ENCODE measurements at places on chromosomes 16 and 17. TPM values are rescaled to one million over a fixed set of nuclear protein-coding genes. Genes with fewer than 3 reads are reported as not detected.

UTP4 gene
- total RNA-seq: 38.8 TPM

CSH1 gene
- not detected for total RNA-seq

SEC14L1 gene
- 125 TPM for total RNA-seq

STX1B gene
- total RNA-seq: 0.30 TPM

UQCRC2 gene
- 152 TPM for total RNA-seq

FAM20A gene
- total RNA-seq: 102 TPM

CDYL2 gene
- total RNA-seq: 16.7 TPM

IL34 gene
- total RNA-seq: 15.7 TPM

IRX5 gene
- total RNA-seq: 45.6 TPM

- DNase-seq: no peak
These were observed 4.1 kb upstream of the SNTB2 start for GRCh38 chr16:69182730-69183416.

DNA sequence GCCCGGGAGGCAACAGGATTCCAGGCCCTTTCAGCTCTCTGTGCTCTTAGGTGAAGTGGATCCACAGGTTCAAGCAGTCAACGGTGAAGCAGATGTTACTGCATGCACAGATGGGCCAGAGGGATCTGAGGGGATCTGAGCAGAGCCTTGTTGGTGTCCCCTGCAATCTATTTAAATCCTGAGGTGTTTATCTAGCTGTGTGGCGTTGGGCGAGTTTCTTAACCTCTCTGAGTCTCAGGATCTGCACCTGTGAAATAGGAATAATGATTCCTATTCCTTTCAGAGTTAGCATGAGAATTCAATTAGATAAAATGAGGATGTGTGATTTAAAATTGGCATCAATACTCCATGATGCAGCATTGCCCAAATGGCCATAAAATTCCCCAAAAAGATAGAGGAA, 237.3 kb upstream of the CDH5 start:
- no peak for DNase-seq

DNA sequence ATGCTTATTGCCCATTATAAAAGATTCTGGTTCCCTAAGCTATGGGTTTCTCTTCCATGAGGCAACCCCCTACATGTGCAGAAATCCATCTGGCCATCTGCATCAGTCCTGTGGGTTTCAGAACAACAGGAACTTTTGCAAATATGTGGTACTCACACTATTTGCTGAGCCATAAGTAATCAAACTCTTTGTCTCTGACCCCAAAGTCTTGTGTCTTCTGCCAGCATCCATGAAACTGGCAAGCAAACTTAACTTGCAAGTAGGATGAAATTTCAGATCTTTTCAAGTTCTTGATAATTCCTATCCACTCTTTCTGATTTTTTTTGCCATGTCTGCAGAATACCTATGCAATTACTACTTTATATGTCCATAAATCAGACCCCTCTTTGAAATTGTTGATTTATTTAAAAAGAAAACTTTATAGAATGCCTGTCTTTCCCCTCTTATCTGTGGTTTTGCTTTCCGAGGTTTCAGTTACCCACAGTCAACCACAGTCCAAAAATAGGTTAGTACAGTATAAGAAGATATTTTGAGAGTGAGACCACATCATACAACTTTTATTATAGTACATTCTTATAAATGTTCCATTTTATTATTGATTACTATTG, 158.4 kb upstream of the IRX3 start:
- DNase-seq: no peak

DNA sequence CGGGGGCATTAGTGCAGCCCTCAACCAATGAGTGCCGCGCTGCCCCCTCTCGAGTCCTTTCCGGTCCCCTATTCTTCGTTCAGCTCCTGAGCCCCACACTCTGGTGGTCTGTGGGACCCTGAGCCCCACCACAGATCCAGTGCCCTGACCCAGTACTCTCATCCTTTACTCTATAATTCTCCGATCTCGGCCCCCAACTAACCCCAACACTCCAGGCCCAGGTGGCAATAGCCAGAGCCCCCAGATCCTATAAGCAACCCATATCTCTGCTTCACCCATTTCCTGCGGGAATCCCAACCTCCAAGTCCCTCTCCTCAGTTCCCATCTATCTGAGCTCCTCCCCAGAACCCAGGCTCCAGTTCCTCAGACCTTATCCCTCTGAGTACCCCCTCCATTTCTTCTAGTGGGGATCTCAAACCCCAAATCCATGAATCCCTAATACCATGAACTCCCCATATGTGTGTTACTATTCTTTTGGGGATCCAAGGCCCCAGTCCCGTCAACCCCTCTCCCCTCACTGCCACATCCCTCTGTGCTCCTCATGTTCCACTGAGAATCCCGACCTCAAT, 1.0 kb upstream of the TBC1D10B start:
- no peak for DNase-seq

DNA sequence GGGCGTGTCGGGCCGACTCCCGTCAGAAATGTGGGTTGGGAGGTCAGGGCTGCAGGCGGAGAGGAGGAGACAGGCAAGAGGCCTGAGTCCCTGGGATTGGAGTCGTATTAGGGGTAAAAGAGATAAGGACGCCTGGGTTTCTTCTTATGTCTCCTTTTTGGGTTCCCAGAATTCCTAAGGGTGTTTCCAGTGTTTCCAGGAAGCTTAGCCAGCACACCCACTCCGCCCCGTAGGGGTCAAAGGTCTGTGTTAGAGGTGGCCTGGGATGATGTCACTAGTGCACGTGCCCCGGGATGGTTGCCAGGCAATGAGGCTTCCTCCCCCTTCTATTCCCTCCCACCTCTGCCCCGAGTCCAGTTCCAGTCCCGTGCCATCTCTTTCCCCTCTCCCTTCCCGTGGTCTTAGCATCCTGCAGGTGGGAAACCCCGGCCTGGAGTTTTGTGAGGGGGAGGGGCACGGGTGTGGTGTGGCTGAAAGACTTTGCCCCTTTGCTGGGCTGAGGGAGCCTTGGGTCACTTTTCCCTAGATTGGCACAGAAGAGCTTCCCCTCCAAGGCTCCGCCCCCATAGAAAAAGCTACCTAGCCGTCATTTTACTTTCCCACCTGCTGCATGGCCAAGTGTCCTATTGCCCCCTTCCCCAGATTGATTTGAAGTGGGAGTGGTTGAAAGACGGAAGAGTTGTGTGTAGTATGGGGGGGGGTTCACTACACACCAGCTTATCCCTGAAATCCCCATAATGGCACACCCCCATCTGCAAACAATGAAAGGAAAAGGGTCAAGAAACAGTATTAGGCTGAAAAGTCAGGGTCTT, 2.8 kb downstream of the KDM6B start:
- no peak for DNase-seq

GRCh38 chr17:17191961-17192381, 14.2 kb downstream of the PLD6 start:
- DNase-seq: no peak

DNA sequence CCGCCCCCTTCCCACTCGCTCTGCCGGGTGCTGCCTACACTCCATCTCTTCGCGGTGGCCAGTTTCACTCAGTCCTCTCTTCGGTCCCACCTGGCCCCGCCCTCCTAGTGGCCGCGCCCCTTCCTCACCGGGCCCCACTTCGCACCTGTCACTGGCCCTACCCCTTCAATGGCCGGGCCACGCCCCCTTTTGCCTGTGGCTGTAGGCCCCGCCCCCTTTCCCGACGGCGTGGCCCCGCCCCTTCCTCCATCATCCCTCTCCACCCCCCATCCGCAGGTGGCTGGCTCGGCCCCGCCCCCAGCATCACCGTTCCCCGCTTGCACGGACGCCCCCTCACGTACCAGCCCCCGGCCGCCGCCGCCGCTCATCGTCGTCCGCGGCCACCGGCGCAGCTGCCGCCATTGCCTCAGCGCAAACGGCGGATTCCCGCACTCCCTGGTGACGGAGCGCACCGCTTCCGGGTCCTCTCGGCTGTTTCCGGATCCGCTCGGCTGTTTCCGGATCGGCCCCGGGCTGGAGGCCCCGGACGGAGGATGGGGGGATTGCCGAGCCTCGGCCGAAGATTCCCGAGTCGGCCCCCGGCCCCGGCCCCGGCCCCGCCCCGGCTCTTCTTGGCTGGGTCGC, at the start of gene RABEP2:
RABEP2 (minus strand) TSS at position 477 of the 624 bp plus-strand sequence; CDS start at position 402, 75 bp downstream.
- DNase-seq: peak; percentile 98

GRCh38 chr17:80878876-80879722, 112.5 kb upstream of the CHMP6 start:
- no peak for DNase-seq

DNA sequence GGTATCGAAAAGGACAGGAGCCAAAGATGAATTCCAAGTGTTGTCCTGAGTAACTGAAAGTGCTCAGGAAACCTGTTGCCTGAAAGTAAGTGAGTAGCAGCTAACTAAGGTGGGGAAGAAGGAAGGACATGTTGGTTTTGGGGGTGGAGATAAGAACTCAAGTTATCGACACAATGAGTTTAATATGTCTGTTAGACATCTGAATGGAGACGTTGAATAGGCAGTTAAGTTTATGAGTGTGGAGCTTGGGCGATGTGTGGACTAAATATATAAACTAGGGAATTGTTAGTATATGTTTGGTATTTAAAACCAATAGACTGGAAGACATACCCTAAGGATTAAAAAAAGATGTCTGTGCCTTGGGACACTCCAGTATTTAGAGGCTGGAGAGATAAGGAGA, 82.7 kb upstream of the ASIC2 start:
- no peak for DNase-seq

GRCh38 chr17:17722081-17722905, 41.0 kb downstream of the RAI1 start:
- no peak for DNase-seq

GRCh38 chr16:69725480-69726312, 664 bp downstream of the NQO1 start:
- no peak for DNase-seq

DNA sequence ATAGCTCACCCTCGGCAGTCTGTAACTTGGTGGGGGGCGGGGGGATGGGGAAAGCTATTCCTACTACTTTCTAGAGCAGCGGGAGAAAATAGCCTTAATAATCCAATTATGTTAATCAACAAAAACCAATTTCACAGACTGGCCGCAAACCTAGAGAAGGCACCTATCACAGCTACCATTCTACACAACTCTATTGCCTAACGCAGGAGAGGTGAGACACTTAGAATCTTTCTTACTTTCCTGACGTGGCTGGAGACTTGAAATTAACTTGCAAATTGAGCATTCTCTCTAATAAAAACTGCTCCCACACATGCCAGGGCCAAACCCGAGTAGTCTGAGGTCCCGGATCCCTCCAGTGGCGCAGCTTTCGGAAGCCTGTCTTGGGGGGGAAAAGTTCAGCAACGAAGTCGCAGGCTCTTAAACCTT, 794 bp downstream of the SMG6 start:
- no peak for DNase-seq

DNA sequence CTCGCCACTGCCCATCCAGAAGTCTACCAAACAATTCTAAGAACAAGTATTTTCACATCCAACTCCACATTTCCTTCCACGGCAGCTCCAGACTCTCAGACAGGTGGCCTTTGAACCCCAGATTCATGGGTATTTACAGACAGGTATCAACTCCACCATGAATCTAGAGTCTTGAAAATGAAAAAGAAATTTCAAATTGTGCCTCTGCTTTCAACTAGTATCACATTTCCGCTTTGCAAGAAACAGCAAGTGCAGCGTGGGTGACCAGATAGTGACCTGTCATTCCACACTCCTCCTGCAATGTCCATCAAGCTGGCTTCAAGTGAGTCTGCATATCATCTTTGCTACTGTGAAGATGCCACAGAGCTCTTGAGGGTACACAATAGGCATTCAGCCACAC, 232.4 kb upstream of the RPL38 start:
- no peak for DNase-seq

- peak; percentile 22 for DNase-seq
These were observed 2.8 kb upstream of the PRKAR1A start for GRCh38 chr17:68509141-68510057.

- no peak for DNase-seq
These were observed 5.2 kb upstream of the RGS9 start for GRCh38 chr17:65131946-65132345.

GRCh38 chr17:80755650-80756405, 211.2 kb downstream of the RPTOR start:
- DNase-seq: no peak

GRCh38 chr17:37481001-37481665, 8.6 kb upstream of the DUSP14 start:
- DNase-seq: no peak

- no peak for DNase-seq
These were observed 4.4 kb downstream of the NSMCE1 start for GRCh38 chr16:27264151-27264550.
